Stimulated activated CD4-positive, alpha-beta T cell treated with anti-CD3 and anti-CD28 coated beads, TNF-alpha, amount 100 ng/mL, for 48 hours (primary cell): ENCODE measurements at places on chromosomes 5 and 9.

DNA sequence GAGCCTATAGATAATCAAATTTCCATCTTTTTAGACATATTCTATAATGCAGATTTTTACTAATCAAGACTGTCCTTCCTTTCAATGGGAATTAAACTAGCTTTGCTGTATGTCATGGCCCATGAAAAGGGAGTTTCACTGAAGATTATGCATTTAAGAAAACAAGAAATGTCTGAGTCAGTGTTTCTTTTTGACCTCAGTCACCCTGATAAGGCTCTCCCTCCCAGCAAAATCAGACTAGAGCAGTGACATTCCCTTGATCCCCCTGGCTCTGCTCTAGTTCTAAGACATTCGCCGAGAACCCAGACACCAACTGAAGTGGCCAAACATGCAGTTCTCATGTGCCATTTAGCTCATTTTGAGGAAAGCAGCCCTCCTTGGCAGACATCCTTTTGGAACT is 442.0 kb downstream of the ACTL7B start:
- no peak for DNase-seq

- no peak for DNase-seq
Measured at GRCh38 chr5:127206320-127207113, 84.1 kb upstream of the MEGF10 start.

- peak; percentile 41 for DNase-seq
Measured at GRCh38 chr9:38227061-38227540, 158.1 kb upstream of the SHB start.

DNA sequence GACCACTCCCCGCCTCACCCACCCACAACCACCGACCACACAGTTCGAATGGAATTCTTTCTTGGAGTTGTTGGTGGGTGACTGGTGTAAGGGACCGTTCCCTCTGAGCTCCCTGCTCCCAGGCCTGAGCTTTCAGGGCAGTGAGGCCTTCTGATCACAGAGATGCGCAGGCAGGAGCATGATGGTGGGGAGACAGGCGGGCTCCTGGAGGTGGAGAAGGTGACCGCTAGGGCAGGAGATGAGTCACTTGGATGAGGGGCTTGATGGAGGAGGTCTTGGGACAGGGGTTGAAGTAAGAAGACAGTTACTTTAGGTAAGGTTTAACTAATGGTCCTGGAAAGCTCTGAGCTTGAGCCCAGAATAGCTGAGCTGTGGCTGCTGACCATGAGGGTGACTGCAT is 88.5 kb downstream of the HSPA4 start:
- no peak for DNase-seq
